ENCODE measurements at places on chromosomes 13 and 19.

GRCh38 chr13:50030315-50030714 is 15.1 kb downstream of the KCNRG start:
- no peak for DNase-seq

DNA sequence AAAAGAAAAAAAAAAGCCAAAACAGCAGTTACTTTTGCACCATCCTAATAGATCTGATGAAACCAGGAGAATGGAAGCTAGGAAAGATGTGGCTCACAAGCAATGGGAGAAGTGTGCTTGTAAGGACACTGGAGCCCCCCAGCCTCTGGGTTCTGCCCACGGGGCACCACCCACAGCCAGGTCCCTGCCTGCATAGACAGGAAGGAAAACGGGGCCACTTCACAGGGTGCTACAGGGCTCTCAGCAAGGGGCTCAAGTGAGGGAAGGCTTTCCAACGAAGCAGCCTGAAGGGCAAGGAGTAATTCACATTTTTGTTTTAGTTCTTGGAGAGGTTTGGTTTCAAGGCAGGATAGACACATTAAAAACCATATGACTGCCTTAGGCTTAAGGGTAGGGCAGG is 42.7 kb downstream of the BRD4 start:
- no peak for DNase-seq

DNA sequence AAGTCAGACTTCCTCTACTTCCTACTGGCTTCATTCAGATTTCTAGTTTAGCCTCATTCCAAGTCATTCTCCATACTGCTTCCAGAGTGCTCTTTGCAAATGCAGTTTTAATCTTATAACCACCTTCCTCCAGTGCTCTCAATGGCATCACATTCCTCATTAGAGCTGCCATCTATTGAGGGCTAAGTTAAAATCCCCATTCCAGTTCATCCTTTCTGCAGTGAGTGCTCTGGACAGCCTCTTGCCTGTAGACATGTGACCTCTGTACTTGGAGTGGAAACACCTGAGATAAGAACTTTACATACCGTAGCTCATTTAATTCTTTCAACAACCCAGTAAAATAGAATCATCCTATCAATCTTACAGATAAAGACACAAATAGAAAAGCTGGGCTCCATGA is 57.9 kb upstream of the MAB21L1 start:
- no peak for DNase-seq

- no peak for DNase-seq
These were observed 112.9 kb upstream of the CACNA1A start for GRCh38 chr19:13619203-13619632.

GRCh38 chr13:59332966-59333365 is 830.8 kb downstream of the DIAPH3 start:
- no peak for DNase-seq

DNA sequence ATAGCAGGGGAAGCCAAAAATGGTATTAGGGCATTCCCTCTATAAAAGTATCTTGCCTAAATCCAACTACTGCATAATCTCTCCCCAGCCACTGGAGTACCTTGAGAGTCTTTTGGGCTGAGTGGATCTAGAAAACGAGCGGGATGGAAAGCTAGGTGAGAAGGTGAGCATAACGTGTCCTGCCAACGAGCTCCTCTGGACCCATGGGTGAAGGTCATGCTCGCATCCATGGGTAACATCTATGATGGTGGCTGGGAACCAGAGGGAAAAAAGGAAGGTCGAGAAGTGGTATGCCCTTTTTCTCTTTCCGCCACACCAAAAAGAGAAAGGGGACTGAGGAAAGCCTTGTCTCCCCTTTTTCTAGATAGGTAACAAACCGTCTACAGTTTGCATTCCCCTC is 63.0 kb downstream of the ZNF208 start:
- peak; percentile 4 for DNase-seq

GRCh38 chr19:11165486-11166030 is 10.0 kb upstream of the SPC24 start:
- no peak for DNase-seq

DNA sequence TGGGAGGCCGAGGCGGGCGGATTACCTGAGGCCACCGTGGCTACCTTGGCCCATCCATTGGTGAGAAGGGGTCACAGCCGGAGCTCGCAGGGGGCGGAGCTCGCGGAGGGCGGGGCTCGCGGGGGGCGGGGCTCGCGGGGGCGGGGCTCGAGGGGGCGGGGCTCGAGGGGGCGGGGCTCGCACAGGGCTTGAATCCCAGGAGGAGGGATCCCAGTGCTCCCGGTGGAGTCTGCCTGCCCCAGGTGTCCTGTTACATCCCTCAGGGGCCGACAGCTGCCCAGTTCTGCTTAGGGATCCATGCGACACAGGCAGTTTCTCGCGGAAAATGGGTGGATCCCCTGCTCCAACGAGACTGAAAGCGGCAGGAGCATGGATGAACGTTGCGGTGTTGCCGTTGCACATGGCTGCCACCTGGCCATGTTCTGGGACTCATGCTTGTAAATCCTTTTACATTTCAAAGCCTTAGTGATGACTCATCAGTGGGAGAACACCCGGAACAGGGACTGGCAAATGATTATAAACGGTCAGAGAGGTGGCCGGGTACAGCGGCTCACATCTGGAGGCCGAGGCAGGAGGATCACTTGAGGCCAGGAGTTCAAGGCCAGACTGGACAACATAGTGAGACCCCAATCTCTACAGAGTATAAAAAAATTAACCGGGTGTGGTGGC is 25.1 kb downstream of the TMPRSS9 start:
- peak; percentile 55 for DNase-seq

- DNase-seq = peak; percentile 58
These were observed 1.3 kb upstream of the B3GLCT start for GRCh38 chr13:31198519-31198918.

GRCh38 chr13:103487841-103488240 is 421.6 kb upstream of the SLC10A2 start:
- no peak for DNase-seq

DNA sequence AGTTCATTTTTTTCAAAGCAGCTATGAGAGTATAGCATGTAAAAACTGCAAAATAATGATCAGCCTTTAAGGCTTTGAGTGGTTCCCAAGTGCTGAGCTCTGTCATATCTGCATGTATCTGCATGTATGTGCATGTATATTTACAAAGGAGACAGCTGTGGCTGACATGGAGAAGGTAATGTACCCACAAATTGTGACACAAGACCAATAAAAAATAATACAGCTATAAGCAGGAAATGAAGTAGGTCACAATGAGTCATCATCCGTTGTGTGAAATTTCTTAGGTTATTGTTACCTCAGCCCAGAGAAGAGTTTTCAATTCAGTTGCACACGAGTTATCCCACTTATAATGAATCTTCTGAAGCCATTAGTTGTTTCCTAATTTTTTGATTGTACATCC is 60.9 kb upstream of the MED4 start:
- peak; percentile 79 for DNase-seq

DNA sequence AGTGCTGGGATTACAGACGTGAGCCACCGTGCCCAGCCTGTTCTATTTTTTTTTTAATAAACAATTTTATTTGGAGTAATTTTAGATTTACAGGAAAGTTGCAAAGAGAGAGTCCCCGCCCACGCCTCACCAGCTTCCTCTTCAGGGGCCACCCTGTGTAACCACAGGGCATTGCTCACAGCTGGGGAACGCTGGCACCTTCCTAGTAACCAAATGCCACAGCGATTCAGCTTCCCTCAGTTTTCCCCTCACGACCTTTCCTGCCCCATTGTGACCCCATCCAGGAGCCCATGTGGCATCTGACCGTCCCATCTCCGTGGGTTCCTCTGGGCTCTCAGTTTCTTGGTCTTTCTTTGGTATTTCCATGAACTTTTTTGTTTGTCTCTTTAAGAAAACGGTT is 83.9 kb downstream of the GNG7 start:
- DNase-seq = peak; percentile 58

GRCh38 chr13:46087481-46087880 is 17.4 kb downstream of the CPB2 start:
- DNase-seq = no peak

- DNase-seq = no peak
These were observed 22.0 kb downstream of the ELAVL1 start for GRCh38 chr19:7983286-7983950.

- no peak for DNase-seq
These were observed 73.5 kb upstream of the C13orf46 start for GRCh38 chr13:114047358-114047881.

DNA sequence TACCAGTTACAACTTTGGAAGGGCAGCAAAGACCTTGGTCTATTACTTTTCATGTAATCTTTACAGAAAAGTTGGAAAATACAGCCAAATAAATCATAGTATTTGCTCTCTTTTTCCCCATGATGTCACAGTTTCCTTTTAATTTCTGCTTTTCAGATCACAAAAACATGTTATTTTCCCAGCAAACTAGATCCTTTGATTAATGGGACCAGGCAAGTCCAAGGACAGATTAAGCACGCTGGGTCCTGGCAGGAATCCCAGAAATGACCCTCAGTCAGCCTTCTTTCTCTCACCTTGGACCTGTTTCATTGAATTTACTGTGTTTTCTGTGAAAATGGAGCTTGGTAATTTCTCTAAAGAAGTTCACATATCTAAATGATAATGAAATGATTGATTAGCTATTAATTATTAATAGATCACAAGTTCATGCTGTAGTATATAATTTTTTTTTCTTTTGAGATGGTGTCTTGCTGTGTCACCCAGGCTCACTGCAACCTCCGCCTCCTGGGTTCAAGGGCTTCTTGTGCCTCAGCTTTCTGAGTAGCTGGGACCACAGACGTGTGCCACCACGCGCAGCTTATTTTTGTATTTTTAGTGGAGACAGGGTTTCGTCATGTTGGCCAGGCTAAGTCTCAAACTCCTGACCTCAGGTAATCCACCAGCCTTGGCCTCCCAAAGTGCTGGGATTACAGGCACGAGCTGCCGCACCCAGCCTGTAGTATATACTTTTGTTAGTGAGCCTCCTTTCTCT is 16.0 kb downstream of the SPATA13 start:
- peak; percentile 16 for DNase-seq

- no peak for DNase-seq
These were observed 96.2 kb downstream of the LHFPL6 start for GRCh38 chr13:39506559-39507390.

- no peak for DNase-seq
These were observed 32.6 kb upstream of the TCF3 start for GRCh38 chr19:1685046-1685445.

- no peak for DNase-seq
These were observed 33.5 kb downstream of the FBN3 start for GRCh38 chr19:8115805-8116396.

DNA sequence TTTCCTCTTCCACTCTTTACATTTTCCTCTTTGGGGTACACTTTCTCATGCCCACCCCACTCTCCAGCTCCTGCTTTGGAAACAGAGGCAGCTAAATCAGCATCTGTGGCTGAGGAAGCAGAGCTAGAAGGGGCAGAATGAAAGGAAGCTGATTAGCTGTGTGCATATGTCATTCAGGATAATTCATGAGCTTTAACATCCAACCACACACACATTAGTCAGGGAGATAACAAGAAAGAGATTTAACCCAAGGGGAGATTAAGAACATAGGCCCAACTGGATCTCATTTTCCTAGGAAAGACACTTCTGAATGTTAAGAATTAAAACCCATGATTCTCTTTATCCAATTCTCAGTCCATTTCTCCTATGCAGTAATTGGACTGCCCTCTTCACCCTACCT is 405.5 kb downstream of the TBC1D4 start:
- DNase-seq = no peak

GRCh38 chr19:13430790-13431582 is 75.3 kb downstream of the CACNA1A start:
- DNase-seq = peak; percentile 66

- DNase-seq = peak; percentile 16
These were observed 56.5 kb downstream of the INTS6 start for GRCh38 chr13:51396352-51396751.

GRCh38 chr19:2982561-2982960 is 5.2 kb downstream of the TLE6 start:
- DNase-seq = no peak

GRCh38 chr13:24648983-24649687 is 31.1 kb upstream of the ATP12A start:
- DNase-seq = no peak

GRCh38 chr19:16581145-16581970 is 9.1 kb upstream of the SLC35E1 start:
- DNase-seq = no peak

- DNase-seq = no peak
These were observed 6.0 kb upstream of the TMPRSS9 start for GRCh38 chr19:2353887-2354592.

GRCh38 chr19:4044990-4045465 is 21.7 kb downstream of the ZBTB7A start:
- DNase-seq = no peak

GRCh38 chr13:51495316-51495715 is 42.5 kb upstream of the INTS6 start:
- DNase-seq = no peak

- DNase-seq = no peak
These were observed 76.5 kb downstream of the LATS2 start for GRCh38 chr13:20984879-20985278.

DNA sequence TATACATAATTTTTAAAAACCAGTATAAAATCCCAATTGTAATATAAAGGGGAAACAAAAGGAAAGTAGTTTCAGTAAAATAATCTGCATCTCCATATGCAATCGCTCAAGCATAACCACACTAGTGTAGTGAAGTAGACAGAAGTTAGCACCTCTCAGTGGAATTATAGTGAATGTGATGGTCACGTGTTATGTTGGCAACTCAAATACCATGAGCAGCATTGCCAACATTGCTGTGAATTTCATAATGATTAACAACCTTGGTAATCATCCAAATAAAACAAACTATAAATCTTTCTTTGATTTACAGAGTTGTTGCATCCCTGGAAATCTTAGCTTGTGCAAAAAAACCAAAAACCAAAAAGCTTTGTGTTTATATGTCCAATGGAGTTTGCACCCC is 77.3 kb upstream of the SIAH3 start:
- DNase-seq = peak; percentile 14

DNA sequence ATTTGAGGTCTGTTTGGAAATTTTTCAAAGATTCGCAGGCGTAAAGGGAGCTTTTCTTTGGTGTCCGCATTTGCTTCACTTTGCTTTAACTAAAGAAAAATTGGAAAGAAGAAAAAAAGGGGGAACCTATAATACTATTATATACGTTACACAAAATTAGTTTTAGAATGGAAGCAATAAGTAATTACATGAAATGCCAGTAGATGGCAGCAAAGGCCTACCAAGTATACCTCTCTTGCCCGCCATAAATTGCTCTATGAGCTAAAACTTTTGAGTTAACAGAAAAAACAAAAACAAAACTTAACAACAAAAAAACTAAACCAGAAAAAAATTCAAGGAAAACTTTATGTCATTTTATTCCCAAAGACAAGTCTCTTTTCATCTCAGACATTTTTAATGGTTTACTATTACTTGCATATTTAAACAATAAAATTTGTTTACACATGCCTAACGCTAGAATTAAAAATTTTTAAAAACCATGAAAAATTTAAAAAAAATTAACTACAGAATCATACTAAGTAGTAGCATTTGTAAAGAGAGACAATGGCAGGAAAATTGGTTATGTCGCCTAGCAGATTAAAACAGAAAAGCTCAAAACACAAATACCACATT is 271.4 kb downstream of the NALCN start:
- DNase-seq = peak; percentile 80

All from fibroblast of pulmonary artery (primary cell).